Left lung (tissue), 14 donors: ENCODE measurements at places on chromosomes 13 and 19. TPM values are rescaled to one million over a fixed set of nuclear protein-coding genes. Genes with fewer than 3 reads are reported as not detected.

DNA sequence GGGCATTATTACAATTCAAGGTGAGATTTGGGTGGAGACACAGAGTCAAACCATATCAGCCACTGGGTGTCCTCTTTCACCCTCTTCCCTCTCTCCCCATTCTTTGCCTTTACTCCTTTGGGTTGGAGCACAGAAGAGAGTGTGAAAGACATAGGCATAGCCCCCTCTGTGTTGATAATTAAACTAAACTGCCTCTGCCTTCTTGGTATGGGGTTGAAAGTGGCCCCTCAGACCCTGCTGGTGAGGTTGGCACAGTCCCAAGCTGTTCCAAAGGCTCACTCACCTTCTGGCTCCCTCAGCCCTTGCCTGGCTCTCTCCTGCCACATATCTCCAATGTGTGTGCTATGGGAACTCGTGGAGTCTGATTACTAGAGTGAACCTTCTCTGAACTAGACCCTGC lies 210.6 kb upstream of the RXFP2 start:
- no peak overlapping the region for H3K27ac ChIP-seq
- no peak overlapping the region for H3K4me3 ChIP-seq
- DNase-seq, result no peak
- no peaks in the 10 kb centered on the region for H3K27me3 ChIP-seq

CDC16 gene
- total RNA-seq, result 59.8 TPM

- DNase-seq, result no peak
- H3K36me3 ChIP-seq, result no peaks in the 10 kb centered on the region
- H3K4me3 ChIP-seq, result no peak overlapping the region
- H3K27ac ChIP-seq, result no peak overlapping the region
Observed at GRCh38 chr13:39052944-39053343, 14.7 kb downstream of the NHLRC3 start.

DNA sequence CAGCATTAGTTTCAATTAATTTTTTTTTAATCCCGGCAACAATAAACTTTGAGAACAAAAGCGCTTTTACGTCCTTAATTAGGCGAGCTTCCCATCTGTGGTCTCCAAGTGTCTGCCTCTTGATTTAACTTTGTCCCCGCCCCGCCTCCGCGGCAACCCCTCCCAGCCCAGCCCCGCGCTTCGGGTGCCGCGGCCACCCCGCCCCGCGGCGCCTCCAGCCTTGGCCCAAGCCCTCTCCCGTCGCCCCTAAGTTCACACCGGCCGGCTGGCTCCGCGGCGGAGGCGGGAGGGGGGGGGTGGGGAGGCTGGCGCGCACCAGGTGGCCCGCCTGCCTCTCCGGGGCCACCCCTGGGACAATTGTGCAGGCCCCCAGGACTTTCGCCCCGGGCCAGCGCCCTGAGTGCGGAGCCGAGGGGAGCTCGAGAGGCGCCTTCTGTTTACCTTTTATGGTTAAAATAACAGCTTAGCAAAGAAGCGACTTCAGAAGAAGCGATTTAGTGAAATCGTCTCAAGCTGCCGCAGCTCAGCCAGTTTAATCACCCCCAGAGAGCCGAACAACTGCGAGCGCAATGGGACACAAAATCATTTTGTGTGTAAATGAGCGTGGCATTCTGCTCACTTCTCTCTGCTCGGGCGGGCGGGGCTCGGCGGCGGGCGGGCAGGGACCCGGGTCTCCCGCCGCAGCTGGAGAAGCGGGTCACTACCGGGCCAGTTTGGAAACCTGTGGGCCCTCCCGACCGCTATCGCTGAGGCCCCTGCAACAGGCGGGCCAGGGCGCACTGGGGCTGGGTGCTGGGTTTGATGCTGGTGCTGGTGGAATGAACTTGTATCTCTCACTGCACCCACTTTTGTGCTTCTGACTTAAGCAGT lies 1.4 kb downstream of the KCTD15 start:
- no peak for DNase-seq
- peaks cover 28% of the 10 kb centered on the region for H3K4me1 ChIP-seq
- H3K27ac ChIP-seq, result peak overlapping the region; percentile 94
- peak overlapping the region; percentile 74 for H3K4me3 ChIP-seq

DNA sequence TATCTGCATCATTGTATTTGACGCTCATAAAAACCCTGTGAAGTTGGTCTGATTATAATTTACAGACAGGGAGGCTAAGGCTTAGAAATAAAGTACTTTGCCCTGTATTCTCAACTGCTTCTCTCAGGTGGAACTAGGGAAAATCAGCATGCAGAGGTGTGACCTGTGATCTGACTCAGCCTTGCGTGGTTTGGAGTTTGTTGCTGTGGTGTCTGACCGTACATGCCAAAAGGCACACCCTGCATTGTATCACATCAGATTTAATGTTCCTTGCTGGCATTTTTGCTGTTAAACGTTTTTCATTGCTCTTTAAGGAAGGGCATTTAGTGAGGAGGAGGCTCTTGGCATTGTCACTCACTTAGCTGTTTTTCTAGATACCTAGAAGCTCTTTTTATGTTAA lies 58.8 kb upstream of the C1QTNF9B start:
- H3K27ac ChIP-seq, result no peak overlapping the region
- H3K4me1 ChIP-seq, result no peaks in the 10 kb centered on the region
- H3K27me3 ChIP-seq, result no peaks in the 10 kb centered on the region
- H3K4me3 ChIP-seq, result no peak overlapping the region

CPB2 gene
- total RNA-seq, result 18.4 TPM
